Amniotic stem cell (primary cell): ENCODE measurements at places on chromosomes 16 and 17.

GRCh38 chr17:74386386-74386785, 19.1 kb downstream of the GPR142 start:
- DNase-seq = no peak

GRCh38 chr17:34665150-34665806, 85.9 kb downstream of the TMEM132E start:
- DNase-seq = no peak

DNA sequence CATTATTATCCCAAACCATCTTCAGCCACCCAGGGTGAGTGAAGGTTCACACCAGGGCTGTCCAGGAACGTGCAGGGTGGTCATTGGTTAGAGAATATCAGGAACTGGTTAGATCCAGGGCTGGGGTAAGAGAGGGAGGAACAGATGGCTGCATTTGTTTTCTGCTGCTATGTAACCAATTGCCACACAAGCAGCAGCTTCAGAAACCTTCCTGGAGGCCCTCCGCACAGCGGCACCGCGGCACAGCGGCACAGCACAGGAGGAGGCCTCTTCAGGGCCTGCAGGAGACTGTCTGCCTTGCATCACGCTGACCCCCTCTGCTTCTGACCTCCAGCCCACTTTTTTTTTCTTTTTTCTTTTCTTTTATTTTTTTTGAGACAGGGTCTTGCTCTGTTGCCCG, 86.1 kb downstream of the KCNJ12 start:
- DNase-seq = no peak

DNA sequence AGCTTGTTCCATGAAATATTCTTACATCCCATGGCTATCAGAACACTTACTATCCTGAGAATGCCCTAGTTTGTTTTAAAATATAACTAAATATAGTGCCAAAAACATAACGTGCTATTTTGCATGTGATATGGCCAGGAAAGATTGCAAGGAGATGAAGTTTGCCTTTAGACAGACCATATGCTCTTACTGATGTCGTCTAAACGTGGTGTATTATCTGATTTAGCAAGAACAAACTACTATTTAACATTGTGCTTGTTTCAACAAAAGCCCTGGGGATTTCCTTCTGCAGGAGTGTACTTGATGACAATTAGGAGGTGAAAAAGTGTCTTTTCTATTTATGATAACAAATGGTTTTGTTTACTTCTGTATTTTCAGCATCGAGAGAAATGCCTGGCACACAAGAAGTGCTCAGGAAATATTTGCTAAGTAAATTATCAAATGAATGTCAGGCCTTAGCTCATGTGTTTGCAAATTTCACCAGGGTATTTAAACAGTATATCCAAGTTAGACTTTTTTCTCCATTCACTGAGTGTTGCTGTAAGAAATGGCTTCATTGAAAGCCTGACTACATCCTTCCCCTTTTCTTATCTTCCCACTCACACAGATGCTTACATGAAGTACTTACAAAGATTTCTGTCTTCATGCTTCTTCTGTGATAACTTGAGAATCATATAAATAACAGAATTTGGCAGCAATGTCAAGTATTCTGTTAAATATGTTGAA, 1033.6 kb downstream of the CDH8 start:
- no peak for DNase-seq

DNA sequence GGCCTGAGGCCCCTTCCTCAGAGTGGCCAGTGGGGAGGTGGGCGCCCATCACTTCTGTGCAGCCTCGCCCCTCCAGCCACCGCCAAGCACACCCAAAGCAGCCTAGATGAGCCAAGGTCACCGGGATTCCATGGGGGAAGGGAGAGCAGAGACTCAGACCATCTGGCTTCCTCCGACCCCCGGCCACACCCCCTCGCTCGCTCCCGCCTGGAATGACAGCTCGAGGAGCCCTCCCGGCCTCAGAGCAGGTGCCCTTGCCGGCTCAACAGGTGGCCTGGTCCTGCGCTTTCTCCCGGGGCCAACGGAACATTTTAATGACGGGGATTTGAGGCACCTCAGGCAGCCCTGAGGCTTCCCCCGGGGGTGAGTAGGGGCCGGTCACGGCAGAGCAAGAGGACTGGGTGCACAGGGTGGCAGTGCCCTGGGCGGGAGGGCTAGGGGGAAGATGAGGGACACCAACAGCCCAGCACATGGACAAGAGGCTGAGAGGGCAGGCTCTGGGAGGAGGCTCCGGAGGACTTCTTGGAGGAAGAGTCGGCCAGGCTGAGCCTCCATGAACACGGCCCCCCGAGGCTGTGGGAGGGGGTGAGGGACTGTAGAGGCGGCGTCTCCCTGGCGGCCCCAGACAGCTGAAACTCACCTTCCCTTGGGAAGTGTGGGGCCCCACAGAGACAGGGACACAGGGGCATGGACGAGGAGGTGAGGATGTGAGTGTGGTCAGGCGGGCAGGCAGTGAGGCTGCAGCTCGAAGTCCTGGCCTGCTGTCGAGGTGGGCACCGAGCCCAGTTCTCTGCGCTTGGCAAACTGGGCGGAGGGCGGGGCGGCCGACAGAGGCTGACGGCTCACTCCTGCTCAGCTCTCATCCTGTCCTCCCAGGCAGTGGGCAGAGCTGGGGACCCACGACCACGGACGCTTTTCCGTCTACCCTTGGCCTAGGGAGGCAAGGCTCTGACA, 12.5 kb upstream of the C1QTNF8 start:
- DNase-seq = no peak

DNA sequence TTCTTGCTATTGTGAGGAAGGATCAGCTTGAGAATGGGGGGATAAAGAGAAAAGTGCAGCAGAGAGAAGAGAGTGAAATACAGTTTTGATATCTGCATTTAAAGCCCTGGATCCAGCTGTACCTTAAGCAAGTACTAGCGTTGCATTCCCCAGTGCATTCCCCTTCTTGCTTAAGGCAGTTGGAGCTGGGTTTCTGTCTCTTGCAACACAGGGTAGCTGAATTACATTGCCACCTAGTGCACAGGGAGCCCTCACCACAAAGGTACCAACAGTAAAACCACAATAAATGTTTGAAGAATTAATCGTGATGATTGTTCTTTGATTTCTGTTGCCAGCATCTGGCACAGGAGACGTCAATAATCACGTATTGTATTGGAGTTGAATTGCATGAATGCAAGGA, 588.7 kb downstream of the RBFOX1 start:
- no peak for DNase-seq

DNA sequence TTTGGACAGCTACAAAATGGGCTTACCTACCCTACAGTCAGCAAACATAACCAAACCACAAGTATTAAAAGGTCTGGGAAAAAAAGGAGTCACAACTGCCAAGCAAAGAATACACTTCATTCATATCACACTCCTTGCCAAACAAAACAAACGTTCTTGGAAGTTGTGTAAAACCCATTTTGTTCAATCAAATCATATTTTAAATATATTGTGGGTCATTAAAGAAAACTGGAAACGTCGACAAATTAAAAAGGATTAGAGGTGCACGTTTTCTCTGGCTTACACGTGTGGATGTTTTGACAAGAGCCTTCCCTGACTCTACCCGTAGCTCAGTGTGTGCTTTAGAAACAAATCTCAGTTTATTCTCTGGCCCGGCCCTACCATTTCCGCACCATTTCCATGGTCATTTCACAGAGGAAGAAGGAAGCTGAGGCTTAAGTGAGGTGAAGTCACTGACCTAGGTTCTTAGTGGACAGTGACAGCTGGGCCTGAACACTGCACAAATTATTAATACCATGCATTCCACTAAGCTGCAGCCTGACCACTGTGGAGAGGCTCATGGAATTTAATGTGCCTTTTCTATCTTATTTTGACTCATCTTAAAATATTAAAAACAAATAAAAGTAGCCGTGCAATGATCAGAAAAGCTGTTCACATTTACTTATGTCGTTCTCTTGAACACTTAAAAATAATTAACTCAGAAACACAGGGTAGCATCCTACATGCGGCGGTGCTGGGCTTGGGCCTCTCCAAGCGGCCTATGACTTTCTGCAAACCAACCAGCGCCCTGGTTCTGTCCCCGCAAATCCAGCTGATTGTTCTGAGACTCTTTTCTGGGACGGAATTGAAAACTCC, 968 bp downstream of the CEP112 start:
- no peak for DNase-seq

DNA sequence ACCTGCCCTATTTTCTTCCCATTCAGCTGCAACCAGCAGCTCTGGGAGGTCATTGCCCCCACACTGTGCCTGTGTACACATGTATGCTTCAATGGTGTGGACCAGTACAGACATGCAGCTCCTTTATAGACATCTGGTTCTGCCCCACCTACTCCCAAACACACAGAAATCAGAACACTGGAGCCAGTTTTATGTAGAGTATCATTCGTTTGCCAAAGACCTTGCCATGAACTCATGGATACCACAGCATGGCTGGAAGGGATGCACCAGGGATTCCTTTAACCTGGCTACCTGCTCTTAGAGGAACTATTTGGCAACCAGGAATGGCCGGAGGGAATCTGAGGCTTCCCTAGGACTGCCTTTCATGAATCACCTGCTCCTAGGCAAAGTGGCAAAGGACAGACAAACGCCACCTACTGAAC, 60.4 kb downstream of the ZFHX3 start:
- no peak for DNase-seq
